Mesothelial cell of epicardium (in vitro differentiated cells): ENCODE measurements at places on chromosomes 3 and 15.

GRCh38 chr3:46551615-46552014 lies 14.5 kb downstream of the LRRC2 start:
- H3K4me3 ChIP-seq, result no peak overlapping the region
- H3K4me1 ChIP-seq, result no peaks in the 10 kb centered on the region
- H3K27me3 ChIP-seq, result peaks cover 5% of the 10 kb centered on the region
- H3K27ac ChIP-seq, result no peak overlapping the region
- no peaks in the 10 kb centered on the region for H3K36me3 ChIP-seq
- DNase-seq, result no peak

GRCh38 chr3:111723293-111724215 lies 128.4 kb upstream of the ZBED2 start:
- no peak overlapping the region for H3K4me3 ChIP-seq
- no peaks in the 10 kb centered on the region for H3K27me3 ChIP-seq
- peaks cover 9% of the 10 kb centered on the region for H3K36me3 ChIP-seq
- no peak for DNase-seq
- no peak overlapping the region for H3K27ac ChIP-seq

- peak overlapping the region; percentile 81 for H3K27ac ChIP-seq
- H3K4me1 ChIP-seq, result peaks cover 22% of the 10 kb centered on the region
- H3K4me3 ChIP-seq, result no peak overlapping the region
- no peaks in the 10 kb centered on the region for H3K27me3 ChIP-seq
Observed at GRCh38 chr3:128112357-128112968, 11.1 kb downstream of the RUVBL1 start.

DNA sequence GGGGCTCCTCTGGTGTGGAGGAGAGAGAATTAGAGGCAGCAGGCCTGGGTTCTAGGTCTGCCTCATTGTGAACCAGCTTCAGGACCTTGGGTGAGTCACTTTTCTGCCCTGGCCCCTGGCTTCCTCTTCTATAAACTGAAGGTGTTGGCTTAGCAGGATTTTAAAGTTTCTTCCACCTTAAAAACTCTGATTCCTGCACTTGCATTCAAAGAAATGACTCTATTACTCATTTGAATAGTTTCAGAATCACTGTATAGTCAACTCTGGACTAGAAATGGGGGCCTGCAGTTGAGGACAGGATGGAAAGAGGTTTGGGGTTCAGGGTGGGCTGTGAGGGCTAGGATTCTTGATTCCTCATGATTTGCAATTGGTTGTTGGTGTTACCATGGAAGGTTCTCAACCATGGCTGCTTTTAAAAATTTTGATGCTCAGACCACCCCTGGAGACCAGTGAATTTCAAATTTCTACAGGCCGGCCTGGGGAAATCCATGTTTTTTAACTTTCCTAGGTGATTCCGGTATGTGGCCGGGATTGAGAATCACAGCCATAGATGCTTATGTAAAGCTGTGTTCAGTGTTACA lies 19.9 kb downstream of the SMAD3 start:
- H3K4me3 ChIP-seq, result no peak overlapping the region
- H3K27me3 ChIP-seq, result no peaks in the 10 kb centered on the region
- H3K27ac ChIP-seq, result peak overlapping the region; percentile 16

- no peak overlapping the region for H3K4me3 ChIP-seq
- H3K27ac ChIP-seq, result no peak overlapping the region
- peaks cover 32% of the 10 kb centered on the region for H3K36me3 ChIP-seq
- H3K27me3 ChIP-seq, result no peaks in the 10 kb centered on the region
- DNase-seq, result no peak
Observed at GRCh38 chr3:141280086-141280485, 48.5 kb downstream of the PXYLP1 start.

GRCh38 chr3:38614651-38615352 lies 34.7 kb downstream of the SCN5A start:
- no peaks in the 10 kb centered on the region for H3K4me1 ChIP-seq
- no peak overlapping the region for H3K4me3 ChIP-seq
- H3K27me3 ChIP-seq, result peaks cover 17% of the 10 kb centered on the region

DNA sequence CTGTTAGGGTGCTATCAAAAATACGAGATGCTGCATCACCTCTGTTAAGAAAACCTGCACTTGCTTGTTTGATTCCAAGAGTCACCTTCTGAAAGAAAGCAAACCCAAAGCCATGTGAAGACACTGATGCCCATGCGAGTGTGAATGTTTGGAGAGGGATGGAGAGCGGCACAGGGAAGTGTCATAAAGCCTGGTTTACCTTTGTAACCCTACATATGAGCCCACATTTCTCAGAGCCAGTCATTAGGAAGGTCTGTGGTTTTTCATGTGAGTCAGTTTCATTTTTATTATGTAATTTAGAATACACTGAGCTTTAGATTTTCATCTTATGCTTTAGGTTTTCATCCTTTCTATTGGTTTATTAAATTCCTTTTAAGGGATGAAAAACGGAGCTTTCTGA lies 896.8 kb downstream of the ROBO1 start:
- no peak for DNase-seq
- no peaks in the 10 kb centered on the region for H3K27me3 ChIP-seq
- H3K4me3 ChIP-seq, result no peak overlapping the region

DNA sequence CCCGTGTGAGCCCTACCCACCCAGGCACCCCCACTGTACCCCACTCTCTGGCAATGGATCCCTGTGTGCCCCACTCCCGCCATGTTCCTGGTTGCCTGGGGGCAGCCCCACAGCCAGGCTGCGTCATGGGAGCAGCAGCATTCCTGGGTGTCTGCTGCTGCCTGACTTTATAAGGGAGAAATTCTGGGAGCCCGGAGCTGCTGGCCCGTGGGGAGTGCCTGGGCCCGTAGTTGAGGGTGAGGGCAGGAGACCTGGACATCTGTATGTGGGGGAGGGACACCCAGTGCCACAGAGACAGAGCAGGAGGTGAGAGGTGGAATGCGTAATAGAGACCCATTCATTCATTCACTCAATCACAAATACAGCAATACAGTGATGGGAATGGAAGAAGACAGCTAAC lies 15.1 kb downstream of the CSPG4 start:
- H3K36me3 ChIP-seq, result no peaks in the 10 kb centered on the region
- H3K4me1 ChIP-seq, result peaks cover 41% of the 10 kb centered on the region
- peak overlapping the region; percentile 51 for H3K27ac ChIP-seq
- H3K4me3 ChIP-seq, result no peak overlapping the region
- no peak for DNase-seq
- H3K27me3 ChIP-seq, result no peaks in the 10 kb centered on the region

DNA sequence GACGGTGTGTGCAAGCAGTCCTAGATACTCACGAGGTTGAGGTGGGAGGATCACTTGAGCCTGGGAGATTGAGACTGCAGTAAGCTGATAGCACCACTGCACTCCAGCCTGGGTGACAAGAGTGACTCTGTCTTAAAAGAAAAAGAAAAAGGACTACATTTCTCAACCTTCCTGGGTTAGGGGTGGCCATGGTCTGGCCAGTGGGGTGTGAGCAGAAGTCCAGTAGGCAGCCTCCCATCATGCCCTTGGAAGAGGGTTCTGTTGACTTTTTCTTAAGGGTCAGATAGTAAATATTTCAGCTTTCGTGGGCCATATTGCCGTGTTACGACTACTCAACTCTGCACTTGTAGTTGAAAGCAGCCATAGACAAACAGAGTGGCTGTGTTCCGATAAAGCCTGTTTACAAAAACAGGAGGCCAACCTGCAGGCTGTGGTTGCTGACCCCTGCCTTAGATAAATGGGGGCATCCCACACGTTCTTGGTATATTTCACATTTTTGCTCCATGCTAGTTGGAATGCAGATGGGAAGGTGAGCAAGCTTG lies 31.0 kb upstream of the PDE8A start:
- no peak overlapping the region for H3K27ac ChIP-seq
- no peak overlapping the region for H3K4me3 ChIP-seq
- H3K4me1 ChIP-seq, result peaks cover 8% of the 10 kb centered on the region

- no peak overlapping the region for H3K4me3 ChIP-seq
- H3K36me3 ChIP-seq, result no peaks in the 10 kb centered on the region
- H3K27me3 ChIP-seq, result no peaks in the 10 kb centered on the region
- no peak overlapping the region for H3K27ac ChIP-seq
- no peaks in the 10 kb centered on the region for H3K4me1 ChIP-seq
Observed at GRCh38 chr15:50320504-50320903, 34.5 kb downstream of the GABPB1 start.
